ENCODE measurements at places on chromosomes 6 and 20. TPM values are rescaled to one million over a fixed set of nuclear protein-coding genes. Genes with fewer than 3 reads are reported as not detected.

GRCh38 chr6:101126501-101126900 is 245.4 kb upstream of the ASCC3 start:
- H3K4me3 ChIP-seq: no peak overlapping the region
- H3K27me3 ChIP-seq: no peaks in the 10 kb centered on the region
- H3K36me3 ChIP-seq: no peaks in the 10 kb centered on the region
- H3K4me1 ChIP-seq: no peaks in the 10 kb centered on the region
- H3K27ac ChIP-seq: no peak overlapping the region

DNA sequence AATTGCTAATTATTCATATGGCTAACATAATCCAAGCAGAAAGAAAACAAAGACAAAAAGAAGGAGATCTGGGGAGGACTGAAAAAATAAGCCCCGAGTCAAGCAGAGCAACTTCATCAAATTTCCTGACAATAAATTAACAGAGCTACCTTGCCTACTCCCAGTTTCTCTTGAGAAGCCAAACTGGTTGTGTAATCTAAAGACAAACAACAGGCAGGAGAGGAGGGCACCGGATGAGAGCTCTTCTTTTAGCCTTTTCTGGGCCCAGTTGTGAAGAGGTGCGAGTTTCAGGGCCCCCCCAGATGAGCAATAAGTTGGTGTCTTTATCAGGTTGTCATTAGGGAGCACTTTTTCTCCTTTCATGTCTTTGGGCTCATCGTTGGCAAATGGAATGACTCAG is 197.1 kb upstream of the PCSK2 start:
- no peak overlapping the region for H3K27ac ChIP-seq
- peaks cover 2% of the 10 kb centered on the region for H3K36me3 ChIP-seq
- H3K4me3 ChIP-seq: no peak overlapping the region
- no peak for DNase-seq

DNA sequence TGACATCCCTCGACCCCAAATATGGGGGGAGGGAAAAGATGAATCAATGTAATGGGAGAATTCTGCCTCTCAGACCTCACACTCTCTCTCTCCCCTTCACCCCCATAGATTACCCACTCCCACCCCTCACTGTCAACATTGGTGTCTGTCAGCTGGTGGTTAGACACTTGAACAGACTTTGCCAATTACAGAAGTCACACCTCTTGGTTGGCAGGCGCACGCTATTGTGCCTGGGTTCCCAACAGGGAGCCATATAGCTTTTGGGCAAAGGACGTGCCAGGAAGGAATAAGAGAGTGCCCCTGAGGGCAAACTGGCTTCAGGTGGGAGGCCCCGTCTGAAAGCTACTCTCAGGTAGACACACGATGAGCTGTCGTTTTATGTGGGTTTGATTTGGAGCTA is 54.1 kb upstream of the FYN start:
- H3K27me3 ChIP-seq: no peaks in the 10 kb centered on the region
- H3K36me3 ChIP-seq: peaks cover 11% of the 10 kb centered on the region
- peaks cover 39% of the 10 kb centered on the region for H3K4me1 ChIP-seq
- H3K27ac ChIP-seq: no peak overlapping the region

DNA sequence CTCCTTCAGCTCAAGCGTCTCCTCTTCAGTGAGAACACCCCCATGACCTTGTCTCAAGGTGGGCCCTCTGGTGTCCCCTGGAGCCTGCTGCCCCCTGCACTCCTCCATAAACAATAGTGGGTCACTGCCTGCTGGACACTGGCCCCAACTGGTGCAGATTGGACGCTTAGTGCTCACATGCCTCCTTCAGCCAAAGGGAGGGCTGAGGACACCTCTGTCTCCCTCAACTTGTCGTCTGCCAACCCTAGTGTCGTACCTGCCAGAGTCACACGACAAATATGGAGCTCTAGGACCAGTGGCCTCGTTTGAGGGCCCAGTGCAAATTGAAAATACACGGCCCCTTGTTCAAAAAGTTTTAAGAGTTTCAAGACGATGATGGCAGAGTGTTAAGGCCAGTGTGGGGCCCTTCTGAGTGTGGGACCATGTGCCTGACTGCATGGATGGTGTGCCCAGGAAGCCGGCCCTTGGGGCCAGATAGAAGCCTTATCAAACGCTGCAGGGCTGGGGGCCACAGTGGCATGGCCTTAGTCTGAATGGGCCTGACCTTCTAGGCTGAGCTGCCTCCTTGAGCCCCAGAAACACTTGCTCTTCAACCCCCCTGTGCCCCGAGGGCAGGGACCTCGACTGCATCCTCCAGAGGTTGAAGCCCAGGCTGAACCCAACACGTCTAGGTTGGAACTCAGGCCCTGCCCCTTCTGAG is 20.1 kb downstream of the APCDD1L start:
- H3K27me3 ChIP-seq: peaks cover 7% of the 10 kb centered on the region
- H3K4me3 ChIP-seq: no peak overlapping the region
- no peaks in the 10 kb centered on the region for H3K4me1 ChIP-seq
- no peak for DNase-seq
- no peaks in the 10 kb centered on the region for H3K36me3 ChIP-seq

DNA sequence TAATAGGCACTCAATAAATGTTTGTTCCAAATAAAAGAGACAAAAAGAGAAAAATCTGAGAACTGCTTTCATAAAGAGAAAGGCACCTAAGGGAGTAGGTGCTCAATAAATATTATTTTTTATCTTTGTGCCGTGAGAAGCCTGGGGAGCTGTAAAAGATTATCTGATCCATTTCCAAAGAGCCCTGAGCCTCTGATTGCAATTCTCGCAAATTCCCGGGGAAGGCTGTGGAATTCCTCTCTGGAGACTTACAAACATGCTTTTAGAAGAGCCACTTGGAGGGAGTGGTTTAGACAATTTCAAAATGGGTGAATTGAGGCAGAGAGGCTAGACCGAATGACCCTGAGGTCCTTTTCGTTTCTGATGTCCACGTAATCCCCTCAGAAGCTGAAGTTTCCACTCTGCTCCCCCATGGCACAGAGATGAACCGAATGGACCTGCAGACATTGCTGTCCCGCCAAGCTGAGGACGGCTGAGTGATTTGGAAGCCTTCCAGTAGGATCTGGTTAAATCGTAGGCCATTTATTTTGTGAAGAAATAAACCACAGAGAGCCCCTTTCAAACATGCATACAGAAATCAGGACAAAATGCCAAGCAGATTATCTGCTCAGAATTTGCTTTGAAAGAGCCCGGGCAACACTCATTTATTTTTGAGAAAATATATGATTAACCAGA is 77.8 kb downstream of the PKHD1 start:
- H3K4me1 ChIP-seq: no peaks in the 10 kb centered on the region
- DNase-seq: no peak
- H3K27ac ChIP-seq: no peak overlapping the region
- peaks cover 13% of the 10 kb centered on the region for H3K27me3 ChIP-seq

DEFB124 gene
- not detected for total RNA-seq

- peaks cover 92% of the 10 kb centered on the region for H3K4me1 ChIP-seq
- no peak for DNase-seq
- no peak overlapping the region for H3K4me3 ChIP-seq
- no peaks in the 10 kb centered on the region for H3K27me3 ChIP-seq
- no peak overlapping the region for H3K27ac ChIP-seq
These were observed 111.4 kb upstream of the CLDN20 start for GRCh38 chr6:155152211-155153076.

DNA sequence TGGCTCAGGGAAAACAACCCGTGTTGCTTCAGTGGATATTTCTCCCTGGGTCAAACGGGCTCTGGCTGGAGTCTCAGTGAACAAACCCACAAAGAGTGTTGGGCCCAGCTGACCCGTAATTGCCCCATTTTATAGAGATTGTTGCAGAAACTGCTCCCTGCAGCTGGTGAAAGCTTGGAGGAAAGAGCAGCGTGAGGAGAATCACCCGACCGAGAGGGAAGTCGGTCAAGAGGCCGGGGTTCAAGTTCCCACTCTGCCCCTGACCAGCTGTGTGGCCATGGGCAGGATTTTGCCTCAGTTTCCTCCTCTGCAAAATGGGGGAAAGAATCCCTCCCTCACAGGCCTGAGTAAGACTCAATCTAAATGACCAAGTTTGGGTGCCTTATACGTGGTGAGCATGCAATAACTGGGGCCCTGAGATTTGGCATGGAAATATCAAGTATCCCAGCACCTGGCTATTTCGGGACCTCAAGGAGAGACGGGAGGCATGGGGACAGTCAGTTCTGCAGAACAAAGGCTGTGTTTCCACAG is 1.7 kb upstream of the TGM2 start:
- H3K36me3 ChIP-seq: no peaks in the 10 kb centered on the region
- H3K27ac ChIP-seq: no peak overlapping the region
- no peak for DNase-seq
- peaks cover 38% of the 10 kb centered on the region for H3K27me3 ChIP-seq
- no peak overlapping the region for H3K4me3 ChIP-seq

DNA sequence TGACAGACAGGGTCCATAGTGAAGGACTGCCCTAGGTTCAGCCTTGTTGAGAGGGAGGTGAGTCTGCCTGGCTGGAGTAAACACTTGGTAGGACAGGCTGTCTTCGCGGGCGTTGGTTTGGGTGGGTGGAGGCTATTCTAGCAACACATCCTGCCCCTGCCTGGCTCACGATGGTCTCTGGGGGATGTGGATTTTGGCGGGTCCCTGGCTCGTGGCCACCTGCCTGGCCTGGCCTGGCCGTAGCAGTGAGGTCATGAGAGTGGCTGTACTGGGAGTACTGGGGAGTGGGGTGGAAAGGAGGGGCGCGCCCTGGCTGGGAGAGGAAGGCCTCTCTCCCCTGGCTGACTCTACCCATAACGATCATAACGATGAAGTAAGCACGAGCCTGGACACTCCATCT is 30.2 kb upstream of the MRPS18A start:
- no peak overlapping the region for H3K27ac ChIP-seq
- no peaks in the 10 kb centered on the region for H3K36me3 ChIP-seq
- H3K4me1 ChIP-seq: no peaks in the 10 kb centered on the region

GRCh38 chr6:101114703-101115102 is 233.6 kb upstream of the ASCC3 start:
- H3K27me3 ChIP-seq: no peaks in the 10 kb centered on the region
- H3K36me3 ChIP-seq: no peaks in the 10 kb centered on the region
- H3K4me1 ChIP-seq: no peaks in the 10 kb centered on the region
- H3K27ac ChIP-seq: no peak overlapping the region
- DNase-seq: no peak
- no peak overlapping the region for H3K4me3 ChIP-seq

DNA sequence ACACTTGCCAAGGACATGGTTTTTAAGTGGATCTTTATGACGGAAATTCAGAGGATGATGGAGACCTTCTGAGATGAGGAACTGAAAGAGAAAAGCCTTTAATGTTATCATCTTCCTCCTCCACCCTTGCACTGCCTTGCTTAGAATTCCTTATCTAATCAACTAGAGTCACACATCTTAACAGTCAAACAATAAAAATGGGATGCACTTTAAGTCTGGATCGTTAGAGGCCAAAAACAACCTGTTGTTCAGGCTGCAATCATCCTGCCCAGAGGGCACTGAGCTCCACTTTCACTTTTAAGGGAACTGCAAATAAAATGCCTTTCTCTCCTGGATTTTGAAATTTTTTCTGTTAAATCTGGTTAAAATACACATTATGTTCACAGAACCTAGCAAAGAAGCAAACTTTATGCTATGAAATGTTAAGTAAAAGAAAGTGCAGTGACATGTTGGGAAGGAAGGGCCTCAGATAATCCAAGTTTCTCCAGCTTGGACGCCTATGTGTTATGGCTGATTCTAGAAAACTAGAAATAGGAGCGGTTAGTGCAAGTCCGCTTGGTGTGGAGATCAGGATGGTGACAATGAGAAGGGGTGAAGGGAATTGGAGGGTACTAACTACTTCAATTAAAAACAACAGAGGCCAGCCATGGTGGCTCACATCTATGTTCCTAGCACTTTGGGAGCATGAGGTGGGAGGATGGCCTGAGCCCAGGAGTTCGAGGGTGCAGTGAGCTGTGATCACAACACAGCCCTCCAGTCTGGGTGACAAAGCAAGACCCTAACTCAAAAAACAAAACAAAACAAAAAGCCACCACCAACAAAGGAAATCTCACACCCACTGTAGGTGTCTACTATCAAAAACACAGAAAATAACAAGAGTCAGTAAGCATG is 66.4 kb upstream of the KIF13A start:
- H3K4me1 ChIP-seq: no peaks in the 10 kb centered on the region
- no peaks in the 10 kb centered on the region for H3K36me3 ChIP-seq
- no peak overlapping the region for H3K27ac ChIP-seq
- DNase-seq: no peak
- H3K4me3 ChIP-seq: no peak overlapping the region

KIF25 gene
- not detected for total RNA-seq

- H3K27me3 ChIP-seq: no peaks in the 10 kb centered on the region
- peaks cover 19% of the 10 kb centered on the region for H3K36me3 ChIP-seq
- peak overlapping the region; percentile 89 for H3K4me3 ChIP-seq
- H3K4me1 ChIP-seq: peaks cover 87% of the 10 kb centered on the region
These were observed 3.9 kb downstream of the FKBP1A start for GRCh38 chr20:1388741-1389483.

Measured in activated T-cell treated with anti-CD3 and anti-CD28 coated beads, Interleukin-2, amount 50 U/mL, for 72 hours (primary cell).